Sigmoid colon (tissue), 7 donors: ENCODE measurements at places on chromosomes 6 and 20. TPM values are rescaled to one million over a fixed set of nuclear protein-coding genes. Genes with fewer than 3 reads are reported as not detected.

DNA sequence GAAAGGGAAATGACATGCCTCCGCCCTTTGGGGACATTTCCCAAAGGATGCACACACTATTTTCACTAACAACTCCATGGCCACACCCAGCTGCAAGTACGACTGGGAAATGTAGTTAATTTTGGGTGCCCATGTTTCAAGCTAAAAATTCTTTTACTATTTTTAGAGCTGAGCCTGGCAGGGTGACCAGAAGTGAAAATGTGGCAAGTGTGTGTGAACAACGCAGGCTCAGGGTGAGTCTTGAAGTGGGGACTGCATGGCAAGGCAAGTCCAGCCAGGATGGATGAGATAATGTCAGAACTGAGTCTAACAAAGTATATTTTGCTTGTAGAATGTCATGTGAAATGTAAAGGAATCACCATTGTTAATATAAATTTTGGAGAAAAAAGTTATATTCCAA is 17.0 kb upstream of the CD109 start:
- DNase-seq, result no peak

- DNase-seq, result no peak
These were observed 18.7 kb downstream of the SOX4 start for GRCh38 chr6:21612067-21612745.

- no peak for DNase-seq
These were observed 815 bp downstream of the SPATA2 start for GRCh38 chr20:49914310-49915117.

Gene MAK
- not detected for total RNA-seq
